HL-60 (cell line): ENCODE measurements at places on chromosomes 1 and 21.
A peak's percentile ranks its signal among the peaks of the same experiment; 100 is the strongest.

DNA sequence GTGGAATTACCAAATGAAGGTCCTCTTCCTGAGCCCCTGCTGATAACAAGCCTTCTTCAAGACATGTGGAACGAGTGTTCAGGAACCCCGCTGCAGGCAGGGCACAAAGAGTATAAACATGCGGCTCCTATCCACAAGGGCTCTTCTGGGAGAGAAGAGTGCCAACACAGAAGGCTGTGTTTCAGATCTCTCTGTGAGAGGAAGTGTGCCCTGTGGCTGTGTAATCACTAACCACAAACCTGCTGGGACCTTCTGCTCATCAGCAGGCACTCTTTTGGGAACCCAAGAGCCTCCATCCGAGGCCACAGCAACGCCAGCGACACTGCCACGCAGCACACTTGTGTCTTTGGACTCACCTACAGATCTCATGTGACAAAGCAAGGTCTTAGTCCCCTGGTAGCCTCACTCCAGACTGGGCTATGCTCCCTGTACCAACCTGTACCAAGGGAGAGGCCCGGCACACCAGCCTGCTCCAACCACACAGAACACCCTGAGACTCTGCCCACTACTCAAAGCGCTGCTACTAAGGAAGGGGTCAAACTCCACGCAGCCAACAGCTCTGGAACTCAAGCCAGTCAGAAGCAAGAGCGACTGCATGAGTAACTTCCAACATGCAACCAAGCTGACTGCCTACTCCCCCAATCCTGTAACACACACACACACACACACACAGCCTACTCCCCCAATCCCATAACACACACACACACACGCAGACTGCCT is 7.8 kb downstream of the PTTG1IP start:
- peak; percentile 93 for DNase-seq

DNA sequence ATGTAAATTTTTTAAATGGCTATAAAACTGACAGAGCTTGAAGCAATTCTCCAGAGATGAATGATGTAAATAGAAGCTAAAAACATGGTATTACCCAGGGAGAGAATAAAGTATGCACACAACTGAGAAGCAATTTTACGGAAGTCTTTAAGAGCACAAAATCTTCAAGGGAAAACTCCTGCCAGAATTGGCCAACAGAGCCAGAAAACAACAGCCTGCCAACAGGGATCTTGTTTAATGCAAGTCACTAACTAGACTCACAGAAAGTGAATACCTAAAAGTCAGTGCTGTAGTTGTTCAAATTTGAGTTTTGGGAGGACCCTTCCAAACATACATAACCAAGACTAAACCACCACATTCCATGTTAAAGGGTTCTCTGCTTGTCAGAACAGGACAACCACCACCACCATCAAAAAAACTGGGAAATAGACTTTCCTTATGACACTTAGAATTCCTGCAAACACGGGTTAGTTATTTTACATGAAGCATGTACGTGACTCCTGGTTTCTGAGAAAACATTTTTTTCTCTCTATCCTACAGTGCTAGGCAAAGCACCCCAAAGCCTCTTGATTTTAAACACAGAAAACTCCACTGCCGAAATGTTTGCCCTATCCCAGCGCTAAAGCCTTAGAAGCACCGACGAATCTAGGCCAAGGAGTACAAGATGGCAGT is 1.6 kb downstream of the EPS15 start:
- DNase-seq, result peak; percentile 53

GRCh38 chr1:162133566-162133965 is 64.1 kb downstream of the NOS1AP start:
- no peak for DNase-seq

GRCh38 chr1:153507926-153508583 is 27.7 kb downstream of the S100A6 start:
- DNase-seq, result no peak

GRCh38 chr1:46645815-46646214 is 22.3 kb downstream of the ATPAF1 start:
- no peak for DNase-seq

DNA sequence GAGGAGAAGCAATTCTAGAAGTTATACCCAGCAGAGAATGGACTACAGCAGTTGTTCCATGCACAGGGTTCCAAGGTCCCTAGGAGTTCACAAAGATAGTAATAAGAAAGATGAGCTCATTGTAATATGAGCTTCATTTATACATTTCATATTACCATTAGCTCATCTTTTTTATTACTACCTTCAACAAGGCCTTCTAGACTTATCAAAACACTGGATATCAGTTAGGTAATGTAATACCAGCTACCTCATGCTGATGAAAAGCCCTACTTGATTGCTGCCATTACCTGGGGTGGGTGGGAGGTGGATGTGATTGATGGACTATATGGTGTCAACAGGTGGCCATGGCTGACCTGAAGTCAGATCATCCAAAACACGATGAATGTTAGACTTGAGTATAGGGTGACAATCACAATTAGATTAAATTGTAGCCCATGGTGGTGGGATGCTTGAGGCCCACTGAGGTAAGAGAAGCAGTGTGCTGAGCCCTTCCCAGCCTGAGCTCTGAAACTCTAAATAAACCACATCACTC is 34.1 kb downstream of the SPATA46 start:
- no peak for DNase-seq

GRCh38 chr1:15870421-15870820 is 22.9 kb downstream of the SPEN start:
- DNase-seq, result no peak

DNA sequence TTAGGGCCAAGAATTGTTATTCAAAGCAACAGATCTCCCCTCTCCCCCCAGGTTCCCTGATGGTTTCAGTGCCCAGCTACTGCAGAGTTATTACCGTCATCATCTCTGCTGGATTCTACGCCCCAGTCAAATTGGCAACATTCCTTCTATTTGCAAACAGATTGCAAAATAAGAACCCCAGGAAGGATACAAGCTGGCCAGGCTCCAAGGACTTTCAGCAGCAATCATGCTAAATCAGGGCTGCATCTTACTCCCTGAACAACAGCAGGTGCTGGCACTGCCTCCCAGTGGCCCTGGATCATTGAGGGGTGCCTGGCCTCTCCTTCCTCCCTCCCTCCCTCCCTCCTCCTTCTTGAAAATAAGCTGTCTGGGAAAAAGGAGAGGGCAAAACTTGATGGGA is 521.6 kb upstream of the BEND5 start:
- DNase-seq, result no peak

GRCh38 chr1:201696217-201696761 is 132.7 kb upstream of the IPO9 start:
- no peak for DNase-seq

GRCh38 chr1:215417122-215417521 is 150.0 kb upstream of the KCTD3 start:
- no peak for DNase-seq
